ENCODE measurements at places on chromosomes 16 and 17.

GRCh38 chr16:54946909-54947308 lies 16.2 kb downstream of the IRX5 start:
- DNase-seq, result no peak

DNA sequence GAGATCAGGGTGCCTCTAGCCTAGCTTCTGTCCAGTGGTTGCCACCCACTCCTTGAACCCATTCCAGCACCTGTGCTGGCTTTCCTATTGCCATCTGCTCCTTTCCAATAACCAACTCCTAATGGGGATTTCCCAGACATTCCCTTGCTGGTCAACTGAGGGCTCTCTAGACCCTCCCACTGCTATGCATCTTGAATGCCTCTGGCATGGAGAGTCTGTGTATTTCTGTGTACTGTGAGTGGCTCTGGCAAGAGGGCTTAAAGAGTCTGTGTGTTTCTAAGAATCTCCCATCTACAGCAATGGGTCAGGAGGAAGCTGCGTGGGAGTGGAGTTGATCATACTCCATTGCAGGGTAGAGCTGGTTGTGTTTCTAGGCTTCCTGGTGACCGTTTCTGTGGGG lies 11.0 kb upstream of the EPN3 start:
- no peak for DNase-seq

DNA sequence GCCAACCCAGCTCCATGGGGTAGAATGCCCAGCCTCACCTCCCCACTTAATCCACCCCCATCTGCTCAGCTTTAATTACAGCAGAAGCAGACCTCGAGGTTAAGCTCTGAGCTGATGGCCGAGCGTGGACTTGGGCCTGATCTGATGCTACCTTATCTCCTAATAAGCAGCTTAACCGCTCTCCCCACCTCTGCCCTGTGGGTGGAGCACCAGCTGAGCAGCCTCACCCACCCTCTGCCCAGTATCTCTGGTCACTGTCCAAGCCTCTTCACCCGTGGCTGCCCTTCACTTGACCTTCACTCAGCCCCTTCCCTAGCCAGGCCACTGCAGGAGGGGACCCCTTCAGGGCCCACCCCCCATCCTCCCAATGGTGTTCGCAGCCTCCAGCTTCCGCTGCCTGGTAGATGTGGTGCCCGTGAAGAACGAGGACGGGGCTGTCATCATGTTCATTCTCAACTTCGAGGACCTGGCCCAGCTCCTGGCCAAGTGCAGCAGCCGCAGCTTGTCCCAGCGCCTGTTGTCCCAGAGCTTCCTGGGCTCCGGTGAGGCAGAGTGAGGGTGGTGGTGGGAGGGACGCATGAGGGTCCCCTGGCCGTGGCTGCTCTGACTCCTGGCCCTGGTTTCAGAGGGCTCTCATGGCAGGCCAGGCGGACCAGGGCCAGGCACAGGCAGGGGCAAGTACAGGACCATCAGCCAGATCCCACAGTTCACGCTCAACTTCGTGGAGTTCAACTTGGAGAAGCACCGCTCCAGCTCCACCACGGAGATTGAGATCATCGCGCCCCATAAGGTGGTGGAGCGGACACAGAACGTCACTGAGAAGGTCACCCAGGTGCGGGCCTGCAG lies 6.8 kb downstream of the KCNH6 start:
- no peak for DNase-seq

GRCh38 chr17:81518113-81518784 lies 5.7 kb upstream of the ACTG1 start:
- DNase-seq, result no peak

DNA sequence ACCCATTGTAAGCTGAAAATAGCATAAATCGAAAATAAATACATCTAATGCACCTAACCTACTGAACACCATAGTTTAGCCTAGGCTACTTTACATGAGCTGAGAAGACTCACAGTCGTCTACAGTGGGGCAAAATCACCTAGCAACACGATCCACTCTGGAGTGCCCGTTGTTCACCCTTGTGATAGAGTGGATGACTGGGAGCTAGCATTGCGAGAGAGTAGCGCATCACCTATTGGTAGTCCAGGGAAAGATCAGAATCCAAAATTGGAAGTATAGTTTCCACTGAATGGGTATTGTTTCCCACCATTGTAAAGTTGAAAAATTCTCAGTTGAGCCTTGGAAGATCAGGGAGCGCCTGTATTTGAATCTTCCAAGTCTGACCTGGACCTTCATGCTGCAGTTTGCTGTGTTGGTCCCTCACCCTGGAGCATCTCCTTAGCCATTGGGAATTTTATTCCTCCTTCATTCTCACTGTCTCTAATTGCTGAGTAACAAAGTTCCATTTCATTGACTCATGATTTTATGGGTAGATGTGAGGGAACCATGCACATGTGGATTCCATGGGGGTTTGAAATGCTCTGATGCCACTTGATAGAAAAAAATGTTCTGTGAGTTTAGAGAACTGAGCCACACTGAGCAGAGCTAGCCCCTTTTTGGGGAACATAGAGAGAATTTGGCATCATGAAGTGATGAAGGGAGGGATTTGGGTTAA lies 19.6 kb downstream of the AKAP1 start:
- DNase-seq, result no peak

DNA sequence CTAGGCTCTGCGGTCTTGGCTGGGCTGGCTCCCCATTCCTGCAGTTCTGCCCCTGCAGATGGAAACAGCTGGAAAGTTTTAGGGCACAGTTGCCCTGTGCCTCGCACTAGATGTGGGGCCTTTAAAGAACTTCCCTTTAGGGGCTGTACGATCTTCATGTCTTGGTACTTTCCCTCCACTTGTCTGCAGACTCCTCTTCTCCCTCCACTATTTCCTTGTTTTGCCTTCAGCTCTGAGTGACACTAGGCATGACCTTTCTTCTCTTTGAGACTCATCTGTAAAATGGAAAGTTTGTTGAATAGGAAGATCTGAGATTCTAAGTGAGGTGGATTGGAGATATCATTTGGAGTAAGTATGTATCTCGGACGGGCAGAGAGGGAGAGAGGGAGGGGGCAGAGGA lies 6.3 kb upstream of the TAC4 start:
- DNase-seq, result no peak

DNA sequence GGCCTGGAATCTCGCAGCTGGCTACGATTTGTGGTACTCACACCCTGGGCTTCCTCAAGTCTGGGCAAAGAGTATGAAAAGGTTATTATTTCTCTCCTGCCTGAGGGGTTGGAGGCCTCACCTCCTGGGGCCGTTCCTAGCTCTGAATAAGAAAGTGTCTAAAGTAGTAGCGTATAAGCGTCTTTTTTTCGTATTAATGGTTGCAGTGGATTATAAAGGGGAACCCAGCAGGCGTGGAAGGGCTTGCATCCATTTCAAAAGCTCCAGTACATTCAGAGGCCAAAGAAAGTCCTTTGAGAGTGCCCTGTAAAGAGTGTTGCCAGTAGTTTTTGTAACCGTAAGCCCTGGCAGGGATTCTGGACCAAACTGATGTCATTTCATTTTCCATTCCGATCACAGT lies 72.2 kb upstream of the MPHOSPH6 start:
- DNase-seq, result no peak

DNA sequence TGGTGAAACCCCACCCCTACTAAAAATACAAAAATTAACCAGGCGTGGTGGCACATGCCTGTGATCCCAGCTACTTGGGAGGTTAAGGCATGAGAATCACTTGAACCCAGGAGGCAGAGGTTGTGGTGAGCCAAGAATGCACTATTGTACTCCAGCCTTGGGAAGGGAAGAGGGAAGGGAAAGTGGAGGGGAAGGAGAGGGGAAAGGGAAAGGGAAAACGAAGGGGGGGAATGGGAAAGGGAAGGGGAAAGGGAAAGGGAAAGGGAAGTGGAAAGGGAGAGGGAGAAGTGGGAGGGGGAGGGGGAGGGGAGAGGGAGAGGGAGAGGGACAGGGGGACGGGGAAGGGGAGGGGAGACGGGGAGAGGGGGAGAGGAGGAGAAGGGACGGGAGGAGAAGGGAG lies 122.5 kb downstream of the GAS7 start:
- DNase-seq, result no peak

DNA sequence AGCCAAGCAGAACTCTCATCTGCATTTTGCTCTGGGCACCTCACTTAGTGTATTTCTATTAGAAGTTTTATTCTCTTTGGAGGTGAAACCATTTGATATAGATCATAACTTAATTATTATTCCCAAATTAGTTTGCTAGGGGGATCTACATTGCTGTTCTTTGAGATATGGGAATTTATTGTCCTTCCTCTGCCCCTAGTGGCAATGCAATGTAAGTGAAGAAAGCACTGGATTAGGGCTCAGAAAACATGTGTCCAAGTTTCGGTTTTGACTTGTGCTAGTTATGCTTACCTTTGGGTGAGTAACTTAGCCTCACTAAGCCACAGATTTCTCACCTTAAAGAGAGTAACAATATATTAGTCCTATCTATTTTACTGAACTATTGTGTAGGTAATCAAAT lies 2.9 kb downstream of the KRT39 start:
- DNase-seq, result peak; percentile 49

- peak; percentile 42 for DNase-seq
These were observed at the start of gene MAF for GRCh38 chr16:79600638-79601091. Gene MAF (minus strand): TSS chr16:79600737. CDS start chr16:79599902, 835 bp downstream.

- DNase-seq, result no peak
These were observed 350.9 kb upstream of the TNRC6C start for GRCh38 chr17:77607606-77608005.

GRCh38 chr17:77493901-77494663 lies 353.3 kb downstream of the SEC14L1 start:
- DNase-seq, result no peak

GRCh38 chr17:65683428-65683827 lies 122.0 kb upstream of the AXIN2 start:
- no peak for DNase-seq

DNA sequence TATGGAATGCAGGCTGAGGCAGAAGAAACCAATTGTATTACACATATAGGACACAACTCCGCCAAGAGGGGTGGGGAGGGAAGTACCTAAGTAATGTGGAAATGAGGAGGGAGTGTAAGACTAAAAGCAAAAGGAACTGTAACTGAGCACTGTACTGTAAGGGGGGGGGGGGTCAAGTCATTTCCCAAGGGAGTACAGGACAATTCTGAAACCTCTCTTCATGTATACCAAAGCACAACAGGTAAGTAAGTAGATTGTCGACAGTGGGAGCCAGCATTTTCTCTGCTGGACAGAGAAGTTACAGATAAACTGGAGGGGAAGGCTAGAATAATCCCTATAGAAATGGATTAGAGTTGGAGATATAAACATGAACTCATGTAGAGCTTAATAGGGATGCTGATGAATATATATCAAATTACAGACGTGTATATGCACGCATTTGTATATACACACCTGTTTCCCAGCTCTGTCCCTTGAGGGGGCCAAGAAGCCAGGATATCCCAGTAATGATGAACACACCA lies 6.4 kb downstream of the USP22 start:
- DNase-seq, result no peak

DNA sequence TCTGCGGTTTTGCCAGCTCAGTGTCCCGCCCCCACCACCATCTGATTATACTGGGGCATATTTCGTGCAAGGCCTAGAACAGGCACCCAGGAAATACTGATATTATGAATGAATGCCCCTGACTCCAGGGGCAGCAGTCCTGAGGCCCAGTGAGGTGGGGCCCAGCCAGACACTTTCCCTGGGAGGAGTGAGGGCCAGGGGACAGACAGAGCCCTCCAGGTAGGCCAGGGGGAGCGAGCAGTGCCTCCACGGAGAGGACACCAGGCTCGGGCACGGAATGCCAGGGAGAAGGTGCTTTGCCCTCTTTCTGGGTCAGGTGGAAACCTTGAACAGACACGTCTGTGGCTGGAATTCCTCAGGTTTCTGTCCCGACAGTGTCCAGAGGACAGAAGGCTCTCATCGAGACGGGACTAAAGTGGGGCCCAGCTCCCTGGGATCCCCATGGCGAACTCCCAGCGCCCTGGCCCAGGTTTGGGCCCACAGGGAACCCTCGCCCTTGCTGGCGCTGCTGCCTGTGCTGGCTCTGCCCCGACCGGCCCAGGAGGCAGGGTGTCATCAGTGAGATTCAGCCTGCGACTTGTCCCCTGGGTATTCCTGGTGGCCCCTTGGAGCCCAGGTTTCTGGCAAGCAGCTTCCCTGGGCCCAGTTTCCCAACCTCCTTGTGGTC lies 4.3 kb downstream of the KATNB1 start:
- no peak for DNase-seq

DNA sequence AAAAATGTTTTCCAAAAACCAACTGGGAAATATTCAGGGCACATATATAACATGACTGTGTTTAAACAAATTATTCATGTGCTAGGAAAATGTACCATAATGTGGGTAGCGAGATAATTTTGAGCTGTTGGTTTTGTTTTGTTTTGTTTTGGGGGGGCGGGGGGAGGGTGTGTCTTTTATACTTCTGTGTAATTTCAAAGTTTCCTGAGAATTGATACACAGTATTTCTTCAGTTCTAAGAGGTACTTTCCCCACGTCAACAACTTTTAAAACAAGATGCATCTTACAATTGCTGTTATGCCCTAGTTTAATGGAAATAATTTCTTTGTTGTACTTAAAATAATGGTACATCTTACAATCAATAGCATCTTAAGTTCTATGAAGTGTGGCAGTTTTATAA lies 99.7 kb upstream of the RPRML start:
- no peak for DNase-seq

DNA sequence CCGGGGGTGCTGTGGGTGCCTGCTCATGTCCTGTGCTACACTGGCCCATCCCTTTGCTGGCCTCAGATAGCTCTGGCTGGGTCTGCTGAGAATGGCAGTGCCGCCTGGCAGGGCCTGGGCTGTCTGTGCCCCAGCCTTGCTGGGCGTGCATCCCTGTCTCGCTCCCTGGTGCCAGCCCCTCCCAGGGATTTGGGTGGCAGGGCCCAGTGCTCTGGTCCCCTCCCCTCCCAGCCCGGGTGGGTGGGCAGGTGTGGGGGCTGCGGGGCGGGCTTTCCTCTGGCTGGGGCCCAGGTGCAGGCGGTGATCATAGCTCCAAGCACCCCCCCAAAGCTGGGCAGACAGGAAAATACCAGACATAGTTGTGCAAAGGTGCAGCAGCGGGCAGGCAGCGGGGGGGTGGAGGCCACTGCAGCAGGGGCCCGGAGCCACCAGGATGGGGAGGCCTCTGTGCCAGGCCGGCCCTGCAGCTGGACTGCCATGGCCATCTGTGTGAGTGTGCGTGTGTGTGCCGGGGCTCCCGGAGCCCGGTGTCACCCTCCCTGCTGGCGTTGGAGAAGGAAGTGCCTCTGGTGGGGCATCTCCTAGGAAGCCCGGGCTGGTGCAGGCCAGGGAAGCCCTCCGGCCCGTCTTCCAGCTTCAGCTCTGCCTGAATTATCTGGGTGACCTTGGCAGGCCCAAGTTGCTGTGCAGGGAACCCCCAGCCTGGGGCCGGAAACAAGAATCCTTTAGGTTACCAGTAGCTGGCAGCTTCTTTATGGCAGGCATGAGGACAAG lies 7.4 kb downstream of the GLIS2 start:
- no peak for DNase-seq

DNA sequence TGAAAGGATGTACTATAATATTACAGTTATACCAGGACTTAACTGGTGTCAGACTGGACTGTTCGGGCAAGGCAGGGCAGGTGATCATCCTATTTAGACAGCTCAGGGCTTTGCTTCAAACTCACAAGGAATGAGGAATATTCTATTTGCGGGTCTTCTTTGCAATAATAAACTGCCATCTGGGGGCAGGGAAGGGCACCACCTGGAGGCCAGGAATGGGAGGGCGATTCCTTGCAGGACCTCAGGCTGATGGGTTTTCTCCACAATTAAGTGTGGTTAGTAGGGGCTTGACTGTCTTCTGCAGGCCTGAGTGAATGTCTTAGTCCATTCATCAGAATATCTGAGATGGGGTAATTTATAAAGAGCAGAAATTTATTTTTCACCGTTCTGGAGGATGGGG lies 424.1 kb downstream of the CA10 start:
- peak; percentile 2 for DNase-seq

- no peak for DNase-seq
These were observed 5.9 kb upstream of the LYZL6 start for GRCh38 chr17:35949401-35949800.

Data from fibroblast of the aortic adventitia (primary cell).